Smooth muscle cell of trachea (primary cell): ENCODE measurements at places on chromosomes 7 and 10. TPM values are rescaled to one million over a fixed set of nuclear protein-coding genes. Genes with fewer than 3 reads are reported as not detected.

CPVL gene
- total RNA-seq: 0.66 and 0.73 TPM in 2 replicates

SKIDA1 gene
- 0.73 and 0.99 TPM in 2 replicates for total RNA-seq

C10orf53 gene
- not detected in 2 replicates for total RNA-seq

AKR1C3 gene
- total RNA-seq: 104 and 182 TPM in 2 replicates

TEX36 gene
- 0.44 TPM in 1 of 2 replicates, not detected in the other for total RNA-seq

TRIM50 gene
- total RNA-seq: not detected in 2 replicates

FAM25C gene
- not detected in 2 replicates for total RNA-seq

PAX4 gene
- total RNA-seq: not detected in 2 replicates

CALHM3 gene
- total RNA-seq: 0.15 TPM in 1 of 2 replicates, not detected in the other

SUN3 gene
- total RNA-seq: not detected in 2 replicates

GBX1 gene
- total RNA-seq: not detected in 2 replicates

TLX1 gene
- not detected in 2 replicates for total RNA-seq

SUGCT gene
- 8.9 and 12.6 TPM in 2 replicates for total RNA-seq

SPACDR gene
- total RNA-seq: 0.73 and 2.6 TPM in 2 replicates

MRLN gene
- total RNA-seq: not detected in 2 replicates
